ENCODE measurements at places on chromosomes 12 and 14. TPM values are rescaled to one million over a fixed set of nuclear protein-coding genes. Genes with fewer than 3 reads are reported as not detected.

The MBIP gene
- 35.0 TPM for total RNA-seq

The SPIC gene
- total RNA-seq: not detected

The CBLN3 gene
- total RNA-seq: 2.0 TPM

The STON2 gene
- total RNA-seq: 14.3 TPM

The NRIP2 gene
- 0.92 TPM for total RNA-seq

The ACOT6 gene
- total RNA-seq: not detected

The CCT2 gene
- 137 TPM for total RNA-seq

The CIDEB gene
- 5.0 TPM for total RNA-seq

The C1S gene
- 168 TPM for total RNA-seq

The LIN7A gene
- 15.6 TPM for total RNA-seq

The GPRC5A gene
- 58.9 TPM for total RNA-seq

The TAS2R50 gene
- total RNA-seq: not detected

The GUCY2C gene
- total RNA-seq: 31.0 TPM

The SPRYD4 gene
- total RNA-seq: 1.8 TPM

The IL23A gene
- total RNA-seq: 1.1 TPM

The KRT76 gene
- not detected for total RNA-seq

The TBC1D30 gene
- 41.1 TPM for total RNA-seq

The PTPN21 gene
- total RNA-seq: 25.8 TPM

The SYNDIG1L gene
- total RNA-seq: not detected

The EML5 gene
- total RNA-seq: 3.5 TPM

The REM2 gene
- total RNA-seq: 0.45 TPM

The FBLN5 gene
- total RNA-seq: 48.8 TPM

The SERPINA6 gene
- not detected for total RNA-seq

The LRRC10 gene
- total RNA-seq: not detected

The SELPLG gene
- 4.3 TPM for total RNA-seq

The TAS2R20 gene
- total RNA-seq: 11.6 TPM

The PRB2 gene
- total RNA-seq: not detected

The BTG1 gene
- total RNA-seq: 29.3 TPM

Data from stomach (tissue), 19 donors.